ENCODE measurements at places on chromosomes 7 and 10. TPM values are rescaled to one million over a fixed set of nuclear protein-coding genes. Genes with fewer than 3 reads are reported as not detected.

FANK1 gene
- polyA plus RNA-seq, result 0.71 TPM

EEPD1 gene
- polyA plus RNA-seq, result 11.0 TPM

TMEM178B gene
- 0.43 TPM for polyA plus RNA-seq

GRCh38 chr10:7173948-7174347 lies 236.9 kb downstream of the SFMBT2 start:
- DNase-seq, result no peak

CLRN3 gene
- not detected for polyA plus RNA-seq

EN2 gene
- 0.71 TPM for polyA plus RNA-seq

GRCh38 chr10:124705817-124706461 lies 38.2 kb downstream of the FAM53B start:
- DNase-seq, result no peak

DNA sequence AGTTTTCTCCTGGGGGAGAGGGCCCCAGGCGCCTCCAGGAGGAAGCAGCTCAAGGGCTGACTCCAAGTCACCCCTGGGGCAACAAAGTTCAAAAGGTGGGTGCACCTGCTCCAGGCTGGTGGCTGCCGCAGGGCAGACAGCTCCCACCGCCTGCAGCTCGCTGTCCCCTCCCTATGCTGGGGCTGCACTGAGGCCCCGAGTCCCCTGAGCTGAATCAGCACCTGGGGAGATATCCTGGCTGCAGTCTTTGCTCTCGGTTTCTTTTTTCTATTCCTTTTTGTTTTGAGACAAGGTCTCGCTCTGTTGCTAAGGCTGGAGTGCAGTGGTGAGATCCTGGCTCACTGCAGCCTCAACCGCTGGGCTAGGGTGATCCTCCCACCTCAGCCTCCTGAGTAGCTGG lies 183.4 kb downstream of the DNAJB6 start:
- no peak for DNase-seq

RASSF4 gene
- 78.0 TPM for polyA plus RNA-seq

GRCh38 chr10:50033481-50033880 lies 34.3 kb upstream of the WASHC2A start:
- no peak for DNase-seq

GRCh38 chr10:35855155-35855947 lies 213.3 kb upstream of the FZD8 start:
- no peak for DNase-seq

GTF2IRD2 gene
- polyA plus RNA-seq, result 13.7 TPM

DNA sequence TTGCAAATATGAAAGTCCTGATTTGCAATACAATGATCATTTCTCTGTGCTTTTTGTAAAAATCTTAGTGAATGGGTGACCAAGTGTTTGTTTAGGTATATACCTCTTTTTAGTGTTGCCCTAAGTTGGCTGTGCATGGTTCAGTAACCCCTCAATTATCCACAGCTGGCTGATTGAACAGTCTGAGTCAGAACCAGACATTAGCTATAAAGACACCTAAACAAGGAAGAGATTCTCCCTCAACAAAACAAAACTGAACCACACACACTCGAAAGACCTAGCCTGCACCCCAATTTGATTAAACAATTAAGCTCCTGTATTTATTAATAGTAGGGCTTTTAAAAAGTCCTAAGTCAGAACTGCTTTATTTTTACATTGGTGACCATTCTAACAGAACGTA lies 2.8 kb downstream of the RSBN1L start:
- DNase-seq, result no peak

DNA sequence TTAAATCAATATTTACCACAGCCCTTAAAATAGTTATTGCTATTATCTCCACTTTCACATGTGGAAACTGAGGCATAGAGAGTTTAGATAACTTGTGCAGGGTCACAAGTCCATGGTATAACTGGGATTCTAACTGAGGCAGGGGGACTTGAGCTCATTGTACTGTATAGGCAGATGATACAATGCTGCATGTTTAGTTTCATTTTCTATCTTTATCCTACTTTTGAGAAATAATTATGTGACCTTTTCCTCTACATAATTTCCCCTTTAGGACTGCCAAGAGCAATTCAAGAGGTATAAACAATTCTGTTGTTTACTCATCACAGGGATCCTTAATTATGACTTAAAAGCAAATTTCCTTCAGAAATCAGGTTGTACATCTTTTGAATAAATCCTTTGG lies 193.1 kb downstream of the SUGCT start:
- DNase-seq, result no peak

ADRB1 gene
- 0.05 TPM for polyA plus RNA-seq
